ENCODE measurements at places on chromosomes 12 and 14.

DNA sequence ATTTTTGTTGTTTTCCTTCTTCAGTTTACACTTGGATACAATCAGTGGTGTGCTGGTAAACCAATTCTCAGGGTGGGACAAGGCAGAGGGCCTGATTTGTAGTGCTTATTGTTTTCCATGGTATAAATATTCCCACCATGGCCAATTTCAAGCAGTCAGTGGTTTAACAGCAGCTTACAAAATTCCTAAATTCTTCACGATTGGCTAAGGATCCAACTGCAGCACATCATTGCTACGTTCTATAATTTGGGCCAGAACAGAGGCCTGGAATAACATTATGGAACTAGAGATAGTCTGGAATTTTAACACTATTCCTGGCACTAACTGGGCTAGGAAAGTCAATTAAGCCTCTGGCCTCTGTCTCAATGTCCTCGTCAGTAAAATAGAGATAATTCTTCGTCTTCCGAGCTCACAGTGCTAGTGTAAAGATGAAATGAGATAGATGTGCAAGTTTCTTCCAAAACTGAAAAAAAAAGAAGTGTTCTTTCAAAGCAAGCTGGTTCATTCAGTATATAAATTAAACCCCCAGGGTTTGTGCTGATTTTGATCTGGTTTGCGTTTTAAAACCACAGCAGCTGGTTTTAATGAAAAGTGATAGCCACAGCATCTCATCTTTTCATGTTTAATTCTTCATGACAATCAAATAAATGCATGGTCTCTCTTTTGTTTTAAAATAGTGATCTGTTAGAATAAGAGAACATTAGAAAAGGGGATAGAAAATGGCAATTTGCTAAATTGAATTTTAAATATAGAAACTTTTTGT lies 104.1 kb downstream of the EPS8 start:
- DNase-seq, result peak; percentile 59

DNA sequence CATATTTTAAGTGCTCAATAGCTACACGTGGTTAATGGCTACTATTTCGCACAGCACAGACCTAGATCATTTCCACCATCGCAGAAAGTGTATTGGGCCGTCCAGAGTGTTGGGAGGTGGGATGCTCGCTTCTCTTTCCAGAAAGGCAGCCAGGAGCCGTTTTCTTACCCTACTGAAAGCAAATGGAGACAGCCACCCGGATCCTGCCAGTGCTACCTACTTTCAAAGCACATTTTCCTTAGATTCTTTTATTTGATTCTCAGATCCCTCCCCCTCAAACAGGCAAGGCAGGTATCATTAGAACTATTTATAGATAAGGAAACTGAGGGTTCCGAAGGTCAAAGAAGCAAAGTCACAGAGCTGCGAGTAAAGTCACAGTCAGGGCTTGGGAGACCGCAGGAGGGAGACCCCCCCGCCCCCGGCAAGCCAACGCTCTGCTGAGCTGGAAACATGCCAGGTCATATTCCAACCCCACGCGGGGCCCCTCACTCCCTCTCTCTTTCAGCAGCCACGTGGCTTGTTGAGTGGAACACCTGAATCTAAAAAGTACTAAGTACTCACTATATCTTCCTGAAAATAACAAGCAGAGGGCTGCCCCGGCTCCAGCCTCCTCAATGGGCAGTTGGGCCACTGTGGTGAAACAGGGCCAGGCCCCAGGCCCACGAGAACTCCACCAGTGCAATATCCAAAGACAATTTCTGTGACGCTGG lies 36.2 kb downstream of the PRIMA1 start:
- DNase-seq, result no peak

- DNase-seq, result no peak
Measured at GRCh38 chr12:55823419-55823818, 5.6 kb downstream of the ORMDL2 start.

DNA sequence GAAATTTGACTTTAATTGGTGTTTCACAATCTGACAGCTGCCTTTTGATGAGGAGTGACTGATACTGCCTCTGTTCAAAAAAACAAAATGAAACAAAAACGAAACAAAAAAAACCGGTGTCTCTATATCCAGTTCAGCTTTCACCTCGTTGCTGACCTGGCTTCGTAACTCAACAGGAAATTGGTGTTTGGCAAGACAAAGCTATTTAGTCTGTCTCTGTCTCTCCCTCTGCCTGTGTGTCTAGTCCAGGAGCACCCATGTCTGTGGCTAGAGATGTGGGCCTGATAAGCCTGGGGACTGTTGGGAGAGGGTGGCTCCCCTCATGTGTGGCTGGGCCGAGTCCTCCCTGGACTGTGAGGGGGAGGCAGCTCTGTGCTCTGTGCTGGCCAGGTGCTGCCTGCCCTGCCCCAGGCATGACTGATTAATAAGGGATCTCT lies 11.3 kb downstream of the CACNA1C start:
- no peak for DNase-seq

- no peak for DNase-seq
Measured at GRCh38 chr14:63543826-63544406, 739 bp upstream of the PPP2R5E start.

- DNase-seq, result no peak
Measured at GRCh38 chr12:8847435-8847834, 25.0 kb downstream of the A2ML1 start.

DNA sequence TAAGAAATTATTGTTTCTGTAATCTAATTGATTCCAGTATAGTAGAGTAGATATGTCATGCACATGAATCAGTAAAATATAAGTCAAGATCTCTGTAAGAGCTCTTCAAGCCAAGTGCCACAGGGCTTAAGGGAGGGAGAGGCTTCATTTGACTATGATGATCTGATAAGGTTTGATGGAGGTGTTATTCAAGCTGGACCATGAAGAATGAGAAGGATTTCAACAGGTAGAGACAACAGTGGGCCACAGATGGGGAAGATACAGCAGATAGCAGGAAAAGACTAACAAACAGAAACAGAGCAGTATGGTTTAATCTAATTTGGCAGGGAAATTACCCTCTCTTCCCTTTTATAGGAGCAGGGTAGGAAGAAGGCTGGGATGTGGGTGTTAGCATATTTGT lies 40.6 kb upstream of the FKBP4 start:
- DNase-seq, result no peak

DNA sequence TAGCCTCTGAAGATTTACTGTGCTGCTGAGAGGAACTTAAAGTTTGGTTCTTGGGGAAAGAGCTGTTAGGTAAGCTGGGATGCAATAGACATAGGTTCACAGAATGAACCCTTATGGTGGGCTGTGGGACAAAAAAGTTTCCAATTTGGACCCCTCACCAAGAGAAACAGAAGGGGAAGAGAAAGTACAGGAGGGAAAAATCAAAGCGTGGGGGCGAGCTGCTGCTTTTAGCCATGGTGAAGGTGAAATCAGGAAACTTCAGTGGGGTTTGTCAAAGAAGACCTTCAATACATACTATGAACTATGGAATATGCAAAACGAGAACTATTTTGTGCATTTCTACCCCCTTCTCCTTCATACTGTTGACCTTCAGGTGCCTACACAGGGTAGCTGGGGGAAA lies 10.6 kb upstream of the NINJ2 start:
- no peak for DNase-seq

DNA sequence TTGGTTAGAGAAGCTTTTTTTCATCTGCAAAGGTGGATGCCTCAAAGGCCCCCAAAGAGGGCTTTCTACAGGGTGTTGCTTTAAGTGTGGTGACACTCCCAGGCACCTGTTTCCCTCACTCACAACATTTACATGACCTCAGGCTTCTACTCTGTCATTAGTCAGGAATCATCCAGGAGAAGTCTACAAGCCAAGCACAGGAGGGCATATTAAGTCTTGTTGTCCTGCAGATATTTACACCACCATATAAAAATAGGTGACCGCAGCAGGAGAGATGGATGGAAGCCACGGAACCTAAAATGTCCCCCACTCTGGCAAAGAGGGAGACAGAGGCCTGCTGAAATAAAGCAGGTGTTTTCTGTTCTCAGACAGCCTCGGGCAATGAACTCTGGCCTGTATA lies 7.5 kb upstream of the DPF3 start:
- no peak for DNase-seq

DNA sequence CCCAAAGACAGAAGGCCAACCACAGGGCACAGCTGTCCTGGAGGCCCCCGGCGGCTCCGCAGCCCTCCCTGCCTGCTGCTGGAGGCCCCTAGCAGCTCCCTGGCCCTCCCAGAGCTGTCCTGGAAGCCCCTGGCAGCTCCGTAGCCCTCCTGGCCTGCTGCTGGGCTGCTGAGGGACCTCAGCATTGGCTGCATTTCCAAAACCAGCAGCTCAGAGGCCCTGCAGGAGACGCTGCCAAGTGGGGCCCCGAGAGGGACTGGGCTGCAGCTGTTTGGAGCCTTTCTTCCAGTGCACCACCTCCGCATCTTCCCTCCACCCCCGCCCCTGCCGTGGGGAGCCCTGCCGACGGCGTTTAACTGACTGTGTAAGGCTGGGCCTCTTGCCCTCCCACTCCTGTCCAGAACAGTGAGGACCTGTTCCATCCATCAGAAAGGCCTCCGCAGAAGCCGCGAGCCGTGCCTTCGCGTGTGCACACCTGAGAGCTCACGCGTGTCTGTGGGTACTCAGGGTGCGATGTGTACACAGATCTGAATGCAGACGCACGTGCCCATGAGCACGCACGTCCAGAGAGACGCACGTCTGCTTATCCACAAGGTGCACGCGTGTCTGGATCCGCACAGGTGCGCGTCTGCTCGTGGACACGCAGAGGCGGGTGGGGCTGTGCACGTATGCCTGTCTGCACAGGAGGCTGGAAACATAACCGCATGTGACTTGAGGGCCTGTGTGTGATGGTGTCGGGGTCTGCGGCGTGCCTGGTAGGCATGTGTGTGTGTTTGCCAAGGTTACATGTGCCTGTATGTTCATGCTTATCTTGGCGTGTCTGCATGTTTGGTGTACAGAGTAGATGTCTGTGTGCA lies 57.0 kb upstream of the FBRSL1 start:
- DNase-seq, result no peak

GRCh38 chr12:128801879-128802391 lies 21.8 kb downstream of the SLC15A4 start:
- DNase-seq, result no peak

- DNase-seq, result no peak
Measured at GRCh38 chr12:113135178-113136127, at the start of gene RASAL1. Gene RASAL1, minus strand, starts transcription at chr12:113135761. Its CDS starts 299 bp downstream, at chr12:113135462.

GRCh38 chr12:120290609-120291305 lies 946 bp downstream of the RNU4-2 start:
- DNase-seq, result no peak

GRCh38 chr12:750366-751191 lies 1.8 kb upstream of the WNK1 start:
- no peak for DNase-seq

GRCh38 chr12:88546226-88546625 lies 34.0 kb downstream of the KITLG start:
- no peak for DNase-seq

DNA sequence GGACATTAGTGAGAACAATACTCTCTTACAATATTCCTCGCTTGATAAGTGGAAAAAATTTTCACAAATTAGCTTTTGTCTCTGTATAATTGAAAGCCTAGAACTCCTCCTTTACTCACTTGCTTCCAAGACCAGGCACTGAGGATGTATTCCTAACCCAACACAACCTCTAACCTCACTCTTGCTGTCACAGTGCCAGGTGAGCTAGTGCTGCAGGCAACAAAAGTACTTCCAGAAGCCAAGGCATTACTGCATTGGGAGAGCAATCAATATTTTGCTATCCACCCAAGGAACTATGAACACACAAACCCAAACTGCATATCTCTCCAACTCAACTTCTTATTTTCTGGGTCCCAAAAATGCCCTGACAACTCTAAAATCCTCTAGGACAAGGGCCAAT lies 1081.0 kb downstream of the VRK1 start:
- DNase-seq, result no peak

DNA sequence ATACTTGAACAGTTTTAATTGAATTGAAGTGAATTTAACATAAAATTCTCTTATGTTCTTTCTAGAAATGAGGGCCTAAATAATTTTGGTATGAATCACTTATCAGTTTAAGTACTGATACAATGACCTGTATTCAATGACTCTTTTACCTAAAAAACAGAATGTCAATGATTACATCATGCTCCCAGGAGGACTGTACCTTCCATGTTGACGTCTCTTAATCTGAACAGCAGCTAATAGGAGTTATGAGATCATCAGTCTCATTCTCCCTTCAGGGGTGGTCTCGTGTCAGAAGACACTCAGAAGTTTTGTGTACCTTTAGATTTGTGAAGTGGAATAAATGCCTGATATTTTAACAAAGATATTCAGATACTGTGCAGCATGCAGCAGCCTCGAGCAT lies 206.3 kb downstream of the CNTN1 start:
- DNase-seq, result no peak

All from fibroblast of skin of left biceps (primary cell).